ENCODE measurements at places on chromosomes 16 and 17.

DNA sequence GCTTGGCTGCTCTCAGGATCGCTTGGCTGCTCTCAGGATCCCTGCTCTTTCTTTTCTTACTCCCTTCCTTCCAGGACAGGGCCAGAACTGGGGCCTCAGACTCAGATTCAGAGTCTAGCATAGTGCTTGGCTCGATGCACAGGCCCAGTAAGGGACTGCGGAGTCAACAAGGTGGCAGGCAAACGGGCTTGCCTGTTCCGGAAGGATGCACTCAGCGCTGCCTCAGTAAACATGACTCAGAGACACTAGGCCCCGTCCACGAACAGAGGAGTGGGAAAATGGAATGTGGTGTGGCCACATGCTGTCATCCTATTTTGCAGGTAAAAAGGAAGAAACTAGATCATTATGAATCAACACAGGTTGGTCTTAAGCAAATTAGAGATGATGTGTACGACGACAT, 9.8 kb downstream of the SPHK1 start:
- no peak for DNase-seq

- DNase-seq: no peak
Measured at GRCh38 chr16:26133416-26134093, 441.8 kb downstream of the HS3ST4 start.

DNA sequence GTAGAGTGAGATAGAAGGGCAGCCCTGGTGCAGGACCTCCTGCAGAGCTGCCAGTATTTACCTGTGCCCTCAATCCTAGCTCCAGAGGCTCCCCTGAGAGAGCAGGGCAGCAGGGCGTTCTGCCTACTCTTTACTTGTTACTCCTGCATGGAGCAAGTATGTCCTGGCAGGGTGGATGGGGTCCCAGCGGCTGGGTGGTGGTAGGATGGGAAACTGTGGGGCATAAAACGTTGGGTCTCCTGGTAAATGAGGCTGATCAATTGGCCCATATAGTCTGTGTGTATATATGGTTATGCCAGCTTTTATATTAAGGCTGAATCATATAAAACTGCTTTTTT, 192.0 kb downstream of the NTN1 start:
- no peak for DNase-seq

GRCh38 chr17:69669441-69670178, 255.1 kb downstream of the MAP2K6 start:
- DNase-seq: no peak

GRCh38 chr17:56440419-56440818, 153.1 kb upstream of the NOG start:
- DNase-seq: no peak

- no peak for DNase-seq
Measured at GRCh38 chr16:13479549-13479948, 440.4 kb upstream of the ERCC4 start.

- DNase-seq: peak; percentile 27
Measured at GRCh38 chr17:27879987-27880608, 13.1 kb downstream of the LYRM9 start.

Measured in T-helper 22 cell (primary cell).